Osteoblast (primary cell): ENCODE measurements at places on chromosomes 7 and 10. TPM values are rescaled to one million over a fixed set of nuclear protein-coding genes. Genes with fewer than 3 reads are reported as not detected.

GRM3 gene
- total RNA-seq: not detected in 2 replicates

CHRM2 gene
- under 0.01 and 1.2 TPM in 2 replicates for total RNA-seq

C10orf120 gene
- total RNA-seq: not detected in 2 replicates

LBX1 gene
- total RNA-seq: not detected in 2 replicates

ABCB4 gene
- under 0.01 and 0.36 TPM in 2 replicates for total RNA-seq

OR6V1 gene
- not detected in 2 replicates for total RNA-seq

TSPAN15 gene
- total RNA-seq: 0.59 and 0.72 TPM in 2 replicates

DKK1 gene
- 50.7 and 66.2 TPM in 2 replicates for total RNA-seq

SYT15 gene
- under 0.01 TPM in 2 replicates for total RNA-seq

OPN1SW gene
- total RNA-seq: not detected in 2 replicates

- DNase-seq: no peak
- no peak overlapping the region for H3K27ac ChIP-seq
- no peak overlapping the region for H3K4me3 ChIP-seq
- H3K27me3 ChIP-seq: no peaks in the 10 kb centered on the region
- no peaks in the 10 kb centered on the region for H3K36me3 ChIP-seq
Measured at GRCh38 chr10:18822156-18822555, 162.9 kb downstream of the ARL5B start.

DNA sequence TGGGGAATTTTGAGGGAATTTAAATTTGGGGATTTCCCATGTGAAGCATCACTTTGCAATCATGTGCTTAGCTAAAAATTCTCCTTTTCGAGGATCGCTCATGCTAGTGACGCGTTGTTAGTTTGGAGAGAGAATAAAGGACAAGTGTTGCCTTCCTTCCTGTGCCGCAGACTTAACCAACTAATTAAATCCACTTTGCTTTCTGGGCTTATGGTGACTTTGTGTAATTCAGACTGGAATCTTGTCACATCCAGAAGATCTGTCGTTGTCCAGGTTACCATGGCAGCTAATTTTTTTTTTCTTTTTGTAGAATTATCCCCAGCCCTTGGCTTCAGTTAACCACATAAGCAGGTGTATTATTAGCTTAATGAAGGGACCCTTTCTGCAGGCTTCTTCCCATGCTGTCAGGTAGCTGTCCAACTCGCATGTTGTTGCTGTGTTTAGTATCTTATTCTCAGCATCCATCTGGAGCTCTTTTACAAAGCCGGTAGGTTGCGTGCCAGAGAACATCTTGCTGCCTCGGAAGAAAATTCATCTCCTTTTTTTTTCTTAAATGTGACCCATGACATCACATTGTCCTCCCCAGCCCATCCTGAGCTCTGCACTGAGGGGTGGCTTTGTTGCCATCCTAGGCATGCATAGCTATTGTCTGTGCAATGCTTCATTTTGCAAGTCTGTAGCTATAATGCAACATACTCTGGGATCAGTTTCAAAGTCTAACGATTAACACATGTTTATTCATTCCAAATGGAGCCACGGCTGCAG, 47.2 kb upstream of the NRP1 start:
- no peaks in the 10 kb centered on the region for H3K36me3 ChIP-seq
- H3K27me3 ChIP-seq: no peaks in the 10 kb centered on the region
- DNase-seq: peak; percentile 18
- no peak overlapping the region for H3K27ac ChIP-seq

GRCh38 chr7:84076219-84076618, 118.4 kb downstream of the SEMA3A start:
- H3K36me3 ChIP-seq: no peaks in the 10 kb centered on the region
- no peak overlapping the region for H3K4me3 ChIP-seq
- H3K27ac ChIP-seq: no peak overlapping the region

DNA sequence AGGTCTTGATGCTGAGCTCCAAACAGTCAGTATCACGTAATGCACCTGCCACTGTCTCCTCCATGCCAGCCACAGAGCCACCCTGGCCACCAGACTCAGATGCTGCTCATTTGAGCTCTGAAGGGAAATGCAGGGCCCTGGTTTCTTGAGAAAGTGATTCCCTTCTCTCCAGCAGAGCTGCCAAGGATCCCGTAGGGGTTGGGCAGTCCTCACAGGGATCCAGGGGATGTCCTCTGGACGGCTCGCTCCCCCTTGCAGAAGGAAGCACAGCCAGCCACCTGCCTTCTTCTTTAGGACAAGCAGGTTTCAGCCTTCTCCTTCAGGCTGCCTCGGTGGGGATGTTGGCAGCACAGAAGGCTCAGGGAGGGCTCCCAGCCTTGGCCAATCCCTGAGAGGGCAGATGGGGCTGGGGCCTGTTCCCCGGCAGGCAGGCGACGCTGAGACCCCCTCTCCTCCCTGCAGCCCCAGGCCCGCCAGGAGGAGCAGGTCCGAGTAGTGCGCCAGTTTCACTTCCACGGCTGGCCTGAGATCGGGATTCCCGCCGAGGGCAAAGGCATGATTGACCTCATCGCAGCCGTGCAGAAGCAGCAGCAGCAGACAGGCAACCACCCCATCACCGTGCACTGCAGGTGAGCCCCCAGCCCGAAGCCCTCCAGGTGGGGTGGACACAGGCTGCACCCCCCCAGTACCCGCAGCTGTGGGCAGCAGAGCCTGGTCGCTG, 48.9 kb downstream of the MKI67 start:
- DNase-seq: no peak
- no peak overlapping the region for H3K4me3 ChIP-seq
- no peaks in the 10 kb centered on the region for H3K4me1 ChIP-seq
- no peak overlapping the region for H3K27ac ChIP-seq
- H3K27me3 ChIP-seq: no peaks in the 10 kb centered on the region
- H3K36me3 ChIP-seq: peaks cover 8% of the 10 kb centered on the region

DNA sequence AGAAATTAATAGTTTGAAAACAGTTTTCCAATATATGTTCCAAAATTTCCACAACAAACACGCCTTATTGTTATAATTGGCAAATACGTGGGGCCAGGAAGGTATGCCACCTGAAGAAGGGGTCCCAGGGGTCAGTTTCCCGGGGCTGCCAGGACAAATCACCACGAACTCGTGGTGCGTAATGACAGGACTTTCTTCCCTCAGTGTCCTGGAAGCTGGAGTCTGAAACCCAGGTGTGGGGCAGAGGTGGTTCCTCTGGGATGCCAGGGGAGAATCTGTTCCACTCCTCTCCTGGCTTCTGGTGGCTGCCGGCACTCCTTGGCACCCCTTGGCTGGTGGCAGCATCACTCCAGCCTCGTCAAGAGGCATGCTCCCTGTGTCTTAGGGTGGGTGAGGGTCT, 56.7 kb downstream of the CHST15 start:
- H3K36me3 ChIP-seq: no peaks in the 10 kb centered on the region
- H3K27ac ChIP-seq: no peak overlapping the region
- no peak overlapping the region for H3K4me3 ChIP-seq
- peak; percentile 47 for DNase-seq

DNA sequence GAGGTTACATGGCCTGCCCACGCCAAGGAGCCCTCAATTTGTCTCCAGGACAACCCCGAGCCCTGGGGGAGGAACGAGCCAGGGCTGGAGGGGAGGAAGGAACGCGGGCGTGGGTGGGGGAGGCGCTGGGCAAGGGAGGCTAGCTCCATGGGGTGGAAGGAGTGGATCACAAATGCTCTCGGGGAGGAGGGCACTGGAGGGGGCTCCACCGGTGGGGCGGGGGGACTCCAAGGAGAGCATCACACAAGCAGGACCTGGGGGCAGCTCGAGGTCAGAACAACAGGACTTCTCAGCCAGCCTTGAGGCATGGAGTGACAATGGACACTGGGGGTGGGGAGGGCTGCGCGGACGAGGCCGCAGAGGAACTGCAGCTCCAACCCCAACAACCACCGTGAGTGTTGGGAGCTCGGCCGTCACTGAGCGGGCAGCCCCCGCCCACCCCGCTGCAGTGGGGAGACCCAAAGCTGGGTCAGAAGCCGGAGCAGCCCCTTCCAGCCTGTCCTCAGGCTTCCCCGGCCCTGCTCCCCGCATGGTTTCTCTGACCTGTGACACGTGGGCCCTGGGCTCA, 41.1 kb downstream of the STK32C start:
- no peak overlapping the region for H3K4me3 ChIP-seq
- peaks cover 4% of the 10 kb centered on the region for H3K4me1 ChIP-seq
- DNase-seq: peak; percentile 46
- no peaks in the 10 kb centered on the region for H3K36me3 ChIP-seq
- no peaks in the 10 kb centered on the region for H3K27me3 ChIP-seq
- no peak overlapping the region for H3K27ac ChIP-seq

GRCh38 chr7:102289057-102289456, 2.4 kb downstream of the SH2B2 start:
- DNase-seq: no peak
- H3K4me3 ChIP-seq: no peak overlapping the region
- H3K4me1 ChIP-seq: peaks cover 14% of the 10 kb centered on the region

DNA sequence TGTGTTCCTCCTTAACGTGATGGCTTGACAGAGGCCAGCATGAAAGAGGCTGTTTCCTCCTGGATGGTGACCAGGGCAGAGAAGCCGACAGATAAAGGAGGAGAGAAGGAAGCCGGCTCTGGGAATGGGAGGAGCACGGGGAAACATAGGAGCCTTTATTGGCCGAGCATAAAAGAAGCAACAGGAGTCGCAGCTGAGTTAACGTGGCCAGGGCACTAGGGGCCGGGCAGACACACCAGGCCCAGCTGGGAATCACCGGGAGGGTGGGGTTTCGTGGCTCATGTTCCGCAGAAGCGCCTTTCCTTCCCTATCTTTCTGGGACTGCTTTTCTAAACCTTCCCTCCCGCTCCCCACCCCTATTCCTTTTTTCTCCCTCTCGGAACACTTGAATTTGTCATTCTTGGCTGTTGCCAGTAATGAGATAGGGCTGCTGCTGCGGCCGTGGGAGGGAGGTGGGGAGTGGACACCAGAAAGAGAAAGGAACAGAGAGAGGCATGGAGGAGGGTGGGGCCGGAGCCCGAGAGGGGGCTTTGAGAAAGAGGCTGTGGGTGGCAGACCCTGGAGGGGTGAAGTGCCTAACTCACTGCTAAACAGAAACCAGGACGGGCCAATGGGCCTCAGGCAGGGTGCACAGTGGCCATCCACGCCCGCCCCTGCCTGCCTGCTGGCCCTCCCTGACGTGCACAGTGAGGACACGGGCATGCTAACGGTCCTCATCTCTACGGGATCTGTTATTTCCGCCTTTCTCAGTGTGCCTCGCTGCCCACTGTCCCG, 65.2 kb downstream of the COL13A1 start:
- peak overlapping the region; percentile 55 for H3K27ac ChIP-seq
- H3K4me3 ChIP-seq: peak overlapping the region; percentile 35
- no peaks in the 10 kb centered on the region for H3K36me3 ChIP-seq
- DNase-seq: peak; percentile 88
- H3K4me1 ChIP-seq: peaks cover 50% of the 10 kb centered on the region
- no peaks in the 10 kb centered on the region for H3K27me3 ChIP-seq

- no peaks in the 10 kb centered on the region for H3K27me3 ChIP-seq
- DNase-seq: no peak
Measured at GRCh38 chr7:155763691-155764437, 48.4 kb downstream of the SHH start.

DNA sequence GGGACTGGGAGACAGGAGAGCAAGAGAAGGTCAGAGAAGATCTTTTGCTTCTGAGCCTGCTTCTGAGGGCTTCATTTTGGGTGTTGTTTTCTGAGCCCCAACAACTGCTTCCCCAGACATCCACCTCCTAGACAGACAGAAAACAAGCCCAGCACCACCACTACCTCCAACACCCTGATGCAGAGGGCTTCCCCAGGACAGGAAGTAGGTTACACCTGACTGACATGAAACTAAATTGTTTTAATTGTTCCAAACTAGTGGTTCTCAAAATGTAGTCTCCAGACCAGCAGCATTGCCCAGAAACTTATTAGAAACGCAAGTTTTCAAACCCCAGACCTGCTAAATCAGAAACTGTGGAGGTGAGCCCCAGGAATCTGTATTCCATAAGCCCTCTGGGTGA, 163.6 kb upstream of the KMT2E start:
- H3K4me3 ChIP-seq: no peak overlapping the region
- peaks cover 9% of the 10 kb centered on the region for H3K27me3 ChIP-seq
- H3K4me1 ChIP-seq: no peaks in the 10 kb centered on the region
- H3K36me3 ChIP-seq: no peaks in the 10 kb centered on the region
- no peak overlapping the region for H3K27ac ChIP-seq
- DNase-seq: no peak

DNA sequence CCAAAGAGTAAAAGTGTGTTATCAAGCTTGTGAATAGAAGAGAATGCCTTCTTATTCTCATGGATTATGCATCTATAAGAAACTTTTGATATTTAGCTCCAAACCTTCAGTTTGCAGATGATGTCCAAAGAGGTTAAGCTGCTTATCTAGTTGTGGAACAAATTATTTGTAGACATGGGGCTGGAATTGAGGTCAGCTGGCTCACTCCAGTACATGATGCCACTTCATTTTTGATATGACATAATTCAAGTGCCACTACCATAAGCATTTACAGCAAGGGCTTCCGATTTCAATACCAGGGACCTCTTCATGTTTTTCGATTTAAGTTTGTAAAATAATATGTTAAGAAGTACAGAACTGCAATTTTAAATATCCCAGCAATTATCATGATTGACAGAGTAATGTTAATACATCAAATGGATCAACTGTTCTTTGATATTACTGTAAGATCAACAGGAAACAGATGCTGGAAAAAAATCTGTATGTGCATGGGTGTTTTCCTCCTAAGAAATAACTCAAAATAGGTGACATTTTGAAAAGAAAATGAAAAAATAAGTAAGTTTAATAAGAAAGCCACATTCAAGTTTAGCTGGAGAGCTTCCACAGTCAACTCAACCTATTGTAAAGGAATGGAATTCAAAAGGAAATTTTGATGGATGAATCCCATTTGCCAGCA, 12.7 kb downstream of the FAM3C start:
- peaks cover 8% of the 10 kb centered on the region for H3K4me1 ChIP-seq
- no peak overlapping the region for H3K4me3 ChIP-seq
- peaks cover 15% of the 10 kb centered on the region for H3K36me3 ChIP-seq
- no peak overlapping the region for H3K27ac ChIP-seq
- DNase-seq: no peak
- no peaks in the 10 kb centered on the region for H3K27me3 ChIP-seq

DNA sequence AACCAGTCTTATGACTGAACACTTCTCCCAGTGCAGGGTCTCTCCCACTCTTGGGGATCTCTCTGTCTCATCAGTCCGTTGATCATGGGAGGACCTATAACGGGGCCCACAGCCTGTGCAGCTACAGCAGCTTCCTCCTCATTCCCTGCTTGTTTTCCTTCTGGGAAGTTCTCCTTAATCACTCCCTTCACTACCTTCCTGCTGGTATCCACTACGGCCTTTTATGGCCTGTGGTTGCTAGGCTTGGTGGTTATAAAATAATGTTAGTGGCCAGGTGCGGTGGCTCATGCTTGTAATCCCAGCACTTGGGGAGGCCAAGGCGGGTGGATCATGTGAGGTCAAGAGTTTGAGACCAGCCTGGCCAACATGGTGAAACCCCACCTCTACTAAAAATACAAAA, 3.5 kb upstream of the ZNF282 start:
- no peak overlapping the region for H3K27ac ChIP-seq
- peaks cover 7% of the 10 kb centered on the region for H3K27me3 ChIP-seq
- peaks cover 4% of the 10 kb centered on the region for H3K4me1 ChIP-seq
- peak; percentile 49 for DNase-seq
- H3K36me3 ChIP-seq: no peaks in the 10 kb centered on the region
- H3K4me3 ChIP-seq: no peak overlapping the region

GRCh38 chr10:76195654-76196390, 764.4 kb downstream of the LRMDA start:
- no peaks in the 10 kb centered on the region for H3K4me1 ChIP-seq
- no peak overlapping the region for H3K4me3 ChIP-seq
- H3K27me3 ChIP-seq: no peaks in the 10 kb centered on the region
- no peak for DNase-seq

- no peaks in the 10 kb centered on the region for H3K27me3 ChIP-seq
- peak; percentile 29 for DNase-seq
- H3K4me3 ChIP-seq: no peak overlapping the region
- peaks cover 8% of the 10 kb centered on the region for H3K4me1 ChIP-seq
- H3K36me3 ChIP-seq: peaks cover 25% of the 10 kb centered on the region
Measured at GRCh38 chr10:102661658-102662028, 17.4 kb downstream of the TRIM8 start.
